ENCODE measurements at places on chromosomes 6 and 20.

DNA sequence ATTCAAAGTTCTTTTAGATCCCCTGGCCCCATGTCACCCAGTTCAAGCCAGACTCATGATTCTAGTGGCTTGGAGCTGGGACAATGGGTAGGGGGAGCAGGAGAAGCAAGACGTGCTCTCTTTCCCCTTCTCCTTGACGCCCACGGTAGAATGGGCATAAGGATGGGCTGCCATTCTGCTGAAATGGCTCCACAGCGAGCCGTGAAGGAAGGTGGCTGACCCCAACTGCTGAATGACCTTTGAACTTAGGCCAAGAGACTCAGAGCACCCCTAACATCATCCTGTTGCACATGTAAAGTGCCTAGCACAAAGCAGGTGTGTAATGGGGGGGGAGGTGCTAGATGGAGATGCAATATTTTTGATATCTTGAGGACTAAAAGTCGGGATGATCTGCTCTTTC is 15.8 kb upstream of the PTPN1 start:
- no peak for DNase-seq

DNA sequence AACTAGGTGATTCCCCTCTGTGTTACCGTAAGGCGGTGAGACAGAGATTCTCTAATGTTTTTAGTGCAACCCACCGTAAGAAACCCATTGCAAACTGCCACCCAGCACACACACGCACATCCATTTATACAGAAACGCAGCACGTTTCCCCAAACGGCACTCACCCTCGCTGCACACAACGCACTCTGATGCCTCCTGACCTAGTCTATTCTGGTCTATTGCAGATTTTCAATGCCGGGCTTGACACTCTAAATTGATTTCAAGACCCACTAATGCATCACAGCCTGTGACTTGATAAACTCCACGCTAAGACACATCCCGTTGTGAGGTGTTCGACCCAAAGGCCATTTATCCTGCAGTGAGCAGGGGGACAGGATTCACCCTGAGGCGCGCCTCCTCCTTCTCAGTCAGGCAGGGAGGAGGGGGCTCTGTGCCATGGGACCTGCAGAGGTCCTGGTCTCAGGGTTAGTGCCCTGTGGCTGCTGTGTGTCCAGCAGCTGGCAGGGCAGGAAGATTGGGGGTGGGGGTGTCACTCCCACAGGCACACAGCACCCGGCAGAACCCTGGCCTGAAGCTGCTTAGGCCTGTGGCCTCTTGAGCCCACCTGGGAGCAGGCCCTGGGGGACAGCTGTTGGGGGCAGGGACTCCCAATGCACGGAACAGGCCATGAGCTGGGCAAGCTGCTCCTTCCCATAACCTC is 335.6 kb downstream of the PREX1 start:
- DNase-seq, result no peak

DNA sequence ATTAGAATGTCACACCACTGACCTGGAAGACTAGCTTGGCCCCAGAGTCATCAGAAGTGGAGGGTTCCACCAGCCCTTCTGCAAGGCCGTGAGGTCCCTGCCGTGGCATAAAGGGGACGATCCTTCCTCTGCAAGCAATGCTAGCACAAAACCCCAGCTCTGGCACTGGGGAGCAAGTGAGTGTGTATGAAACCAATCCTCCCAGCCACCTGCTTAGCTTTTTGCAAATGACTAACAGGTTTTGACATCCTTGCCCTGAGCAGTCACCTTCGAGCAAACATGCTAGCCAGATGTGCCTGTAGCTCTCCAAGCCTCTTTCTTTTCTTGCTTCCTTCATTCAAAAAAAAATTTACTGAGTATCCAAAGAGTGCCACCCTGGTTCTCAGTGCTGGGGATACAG is 8.6 kb downstream of the SULF2 start:
- no peak for DNase-seq

GRCh38 chr6:7126754-7127153 is 19.0 kb downstream of the RREB1 start:
- DNase-seq, result no peak

DNA sequence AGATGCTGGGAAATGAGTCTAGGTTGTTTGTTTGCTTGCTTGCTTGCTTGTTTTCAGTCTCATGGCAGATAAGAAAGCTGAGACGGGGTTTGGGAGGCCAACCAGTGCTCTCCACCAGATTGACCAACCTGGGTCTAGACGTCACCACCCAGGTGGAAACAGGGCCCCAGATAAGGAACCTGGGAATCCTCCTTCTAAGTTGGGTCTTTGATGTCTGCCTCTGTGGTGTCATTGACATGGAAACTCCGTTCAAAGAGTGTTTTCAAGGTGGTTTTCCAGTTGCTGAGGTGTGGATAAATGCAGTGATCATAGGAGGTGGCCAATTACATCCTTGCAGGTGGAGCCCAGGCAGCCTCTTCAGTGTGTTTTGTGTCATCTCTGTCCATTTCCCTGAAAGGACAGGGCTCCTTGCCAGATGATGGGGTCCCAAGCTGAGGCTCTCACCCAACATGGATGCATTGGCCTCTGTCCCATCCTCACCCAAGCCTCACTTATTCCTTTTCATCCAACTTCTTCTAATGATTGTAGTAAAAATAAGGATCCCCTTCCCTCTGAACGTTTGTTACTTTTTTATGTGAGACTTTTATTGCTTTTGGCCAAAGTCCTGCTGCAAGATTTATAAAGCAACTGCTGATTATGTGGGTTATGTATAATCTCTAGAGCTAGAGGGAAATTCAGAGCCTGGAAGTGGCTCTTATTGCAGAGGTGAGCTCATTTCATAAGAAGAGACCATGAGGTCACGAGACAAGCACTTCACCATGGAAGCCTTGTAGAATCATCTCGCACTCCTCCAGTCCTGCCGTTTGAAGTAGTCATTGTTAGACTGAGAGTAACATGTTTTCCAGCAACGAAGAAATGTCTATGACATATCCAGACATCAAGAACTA is 32.0 kb upstream of the SYNDIG1 start:
- no peak for DNase-seq
